ENCODE measurements at places on chromosomes 12 and 14.

DNA sequence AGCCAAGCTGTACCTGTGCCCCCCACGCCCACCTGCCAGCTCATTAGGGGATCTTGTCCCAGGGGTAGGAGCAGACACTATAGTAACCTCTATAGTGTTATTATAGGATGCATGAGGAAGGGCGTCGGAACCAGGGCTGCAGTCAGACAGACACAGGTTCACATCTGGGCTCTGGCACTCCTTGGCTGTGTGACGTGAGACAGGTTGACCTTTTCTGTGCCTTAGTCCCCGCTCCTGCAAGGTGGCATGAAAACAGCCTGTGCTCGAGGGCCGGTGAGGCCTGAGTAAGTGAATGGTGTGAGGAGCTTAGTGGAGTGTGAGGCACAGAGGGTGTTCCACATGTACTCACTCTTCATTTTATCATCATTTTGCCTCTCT is 19.0 kb downstream of the ASB2 start:
- no peak for DNase-seq

DNA sequence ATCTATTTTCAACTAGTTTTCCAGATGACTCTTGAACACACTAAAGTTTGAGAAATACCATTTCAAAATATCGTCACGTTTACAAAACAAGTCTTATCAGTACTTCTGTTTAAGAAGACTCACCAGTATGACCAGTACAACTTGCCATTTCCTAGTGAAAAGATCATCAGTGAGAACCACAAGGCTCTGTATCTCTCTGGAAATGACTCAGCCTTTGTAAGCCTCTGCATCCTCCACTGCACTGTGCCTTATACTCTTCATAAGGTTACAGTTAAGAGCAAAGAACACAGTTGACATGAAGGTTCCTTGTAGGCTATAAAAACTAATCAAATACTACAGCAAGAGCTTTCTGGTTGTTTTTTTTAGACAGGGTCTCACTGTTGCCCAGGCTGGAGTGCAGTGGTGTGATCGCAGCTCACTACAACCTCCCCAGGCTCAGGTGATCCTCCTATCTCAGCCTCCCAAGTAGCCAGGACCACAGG is 5.7 kb upstream of the VTI1B start:
- DNase-seq: no peak

DNA sequence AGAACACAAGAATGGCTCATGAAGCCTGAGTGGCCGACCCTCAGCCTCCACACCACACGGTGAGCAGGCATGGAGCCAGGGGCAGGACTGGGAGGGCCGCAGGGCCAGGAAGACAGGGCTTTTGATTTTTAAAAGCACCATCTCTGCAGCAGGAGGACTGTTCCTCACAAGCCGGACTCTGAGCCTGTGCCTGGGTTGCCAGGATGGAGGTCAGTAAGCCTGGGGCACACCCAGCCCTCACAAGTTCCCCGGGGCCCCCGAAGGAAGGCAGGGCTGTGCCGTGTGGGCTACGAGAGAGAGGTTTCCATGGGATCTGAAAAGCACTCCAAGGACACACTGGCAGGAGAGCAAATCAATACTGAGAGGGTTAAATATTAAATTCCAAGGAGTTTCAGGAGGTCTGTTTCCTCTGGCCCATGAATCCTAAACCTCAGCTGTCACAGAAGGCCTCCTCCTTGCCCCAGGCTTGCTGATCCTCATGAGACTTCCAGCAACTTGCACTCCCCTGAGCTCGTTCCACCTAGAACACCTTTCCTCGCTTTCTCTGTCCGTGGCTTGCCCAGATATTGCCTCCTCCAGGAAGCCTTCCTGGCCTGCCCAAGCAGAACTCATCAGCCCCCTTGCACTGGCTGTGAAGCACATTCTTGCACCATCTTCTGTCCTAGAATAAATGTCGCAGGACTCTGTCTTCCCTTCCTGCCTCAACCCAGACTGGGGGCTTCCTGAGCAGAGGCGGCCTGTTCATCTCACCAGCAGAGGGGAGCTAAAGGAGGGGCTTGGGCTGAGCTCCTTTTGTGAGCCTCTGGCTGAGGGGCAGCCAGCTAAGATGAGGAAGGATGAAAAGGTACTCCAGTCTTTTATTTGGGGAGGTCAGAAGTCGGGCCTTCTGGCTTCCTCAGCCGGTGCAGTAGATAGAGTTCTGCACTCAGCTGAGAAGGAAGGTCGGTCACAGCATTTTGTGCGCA is 64.6 kb downstream of the CCDC88C start:
- DNase-seq: no peak

GRCh38 chr12:2256915-2257314 is 204.1 kb downstream of the CACNA1C start:
- DNase-seq: no peak

DNA sequence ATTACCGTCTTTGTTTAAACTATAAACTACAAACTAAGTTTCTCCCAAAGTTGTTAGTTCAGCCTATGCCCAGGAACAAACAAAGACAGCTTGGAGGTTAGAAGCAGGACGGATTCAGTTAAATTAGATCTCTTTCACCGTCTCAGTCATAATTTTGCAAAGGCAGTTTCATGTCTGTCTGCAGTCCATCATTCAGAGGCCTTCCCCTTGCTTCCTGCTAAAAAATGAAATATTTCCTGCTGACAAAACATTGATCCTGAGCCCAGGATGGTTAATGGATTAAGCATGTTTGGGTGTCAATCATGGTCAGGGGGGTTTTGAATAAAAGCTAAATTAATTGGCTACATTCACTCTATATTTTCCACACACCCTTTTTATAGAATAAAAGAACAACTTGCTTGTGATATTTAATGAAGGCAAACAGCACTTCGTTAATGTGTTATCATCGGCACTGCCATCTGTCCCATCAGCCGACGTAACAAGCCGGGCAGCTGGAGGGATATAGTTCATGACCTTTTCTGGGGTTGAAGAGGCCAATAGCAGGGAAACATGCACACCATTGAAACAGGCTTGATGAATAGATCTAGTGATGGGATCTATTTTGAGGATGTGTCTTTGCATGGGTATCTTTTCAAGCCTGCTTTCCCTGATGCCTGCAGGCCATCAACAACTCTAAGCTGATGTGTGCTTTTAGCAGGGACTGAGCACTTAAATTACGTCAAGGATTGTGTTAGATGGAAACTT is 521.3 kb upstream of the TMEM132C start:
- DNase-seq: no peak

DNA sequence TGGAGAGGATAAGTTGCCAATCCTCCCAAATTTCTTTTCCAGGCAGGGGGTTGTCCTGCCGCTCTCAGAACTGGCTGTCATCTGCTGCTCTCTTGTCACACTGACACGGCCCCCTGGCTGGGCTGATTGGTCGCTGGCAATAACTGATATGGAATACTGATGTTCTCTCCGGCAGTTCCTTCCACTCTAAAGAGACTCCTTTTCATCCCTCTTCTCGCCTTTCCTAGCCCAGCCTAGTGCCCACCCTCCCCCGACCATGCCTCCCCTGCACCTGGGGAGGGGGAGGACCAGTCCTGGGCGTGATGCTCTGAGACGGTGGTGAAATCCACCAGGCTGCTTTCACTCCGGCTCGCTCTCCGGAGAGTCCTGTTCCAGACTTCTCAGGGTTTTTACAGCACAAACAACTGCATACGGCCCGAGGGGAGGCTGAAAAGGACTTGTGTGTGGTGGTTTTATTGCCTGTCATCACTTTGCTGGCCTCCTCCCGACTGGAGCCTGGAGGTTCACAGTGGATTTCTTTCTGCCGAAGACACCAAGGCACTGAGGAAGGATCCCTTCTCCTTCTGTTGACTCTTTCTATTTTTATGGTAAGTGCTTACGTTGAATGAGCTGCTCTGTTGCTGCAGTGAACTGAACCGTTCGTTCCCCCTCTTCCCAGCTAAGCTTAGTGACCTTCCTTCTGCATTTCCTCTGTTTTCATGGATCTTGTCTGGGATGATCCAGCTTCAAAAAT is at the start of gene ANO4:
ANO4 (plus strand) TSS at position 336 of the 733 bp plus-strand sequence. CDS start 107,010 bp downstream, outside the sequence.
- no peak for DNase-seq

Data from activated naive CD8-positive, alpha-beta T cell treated with anti-CD3 and anti-CD28 coated beads, Interleukin-2, amount 50 U/mL, for 16 hours (primary cell).